ENCODE measurements at places on chromosomes 1 and 21.

DNA sequence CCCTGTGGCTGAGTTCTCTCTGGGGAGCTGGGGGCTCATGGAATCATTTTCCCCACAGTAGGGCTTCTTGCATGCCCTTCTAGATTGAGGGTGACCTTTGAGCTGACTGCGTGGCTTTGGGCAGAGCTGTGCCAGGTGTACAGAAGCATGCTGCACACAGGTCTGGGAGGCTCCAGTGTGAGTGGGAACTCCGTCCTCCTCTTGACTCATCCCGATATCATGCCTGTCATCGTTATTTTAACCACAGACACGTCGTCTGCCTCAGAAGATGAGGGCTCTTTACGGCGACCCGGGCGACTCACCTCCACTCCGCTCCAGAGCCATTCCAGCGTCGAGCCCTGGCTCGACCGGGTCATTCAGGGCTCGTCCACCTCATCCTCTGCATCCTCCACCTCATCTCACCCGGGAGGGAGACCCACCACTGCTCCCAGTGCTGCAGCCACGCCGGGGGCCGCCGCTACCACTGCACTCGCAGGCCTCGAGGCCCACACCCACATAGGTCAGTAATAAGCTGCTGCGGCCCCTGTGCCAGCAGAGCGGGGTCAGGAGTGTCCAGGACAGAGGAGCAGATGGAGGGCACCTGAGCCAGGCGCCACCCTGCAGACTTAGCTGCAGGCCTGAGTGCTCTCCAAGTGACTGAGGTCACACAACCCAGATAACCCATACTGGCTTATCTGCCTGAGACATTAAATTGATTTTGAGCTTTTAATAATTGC, 39.8 kb downstream of the DIP2A start:
- H3K27ac ChIP-seq, result peak overlapping the region; percentile 61
- DNase-seq, result no peak
- peaks cover 48% of the 10 kb centered on the region for H3K36me3 ChIP-seq
- H3K4me3 ChIP-seq, result no peak overlapping the region
- H3K27me3 ChIP-seq, result no peaks in the 10 kb centered on the region

- H3K4me1 ChIP-seq, result peaks cover 4% of the 10 kb centered on the region
- no peak overlapping the region for H3K27ac ChIP-seq
- H3K4me3 ChIP-seq, result no peak overlapping the region
- H3K27me3 ChIP-seq, result peaks cover 26% of the 10 kb centered on the region
- DNase-seq, result no peak
These were observed 37.8 kb upstream of the PSEN2 start for GRCh38 chr1:226832613-226833012.

GRCh38 chr21:41764558-41765419, 2.1 kb downstream of the RIPK4 start:
- no peaks in the 10 kb centered on the region for H3K36me3 ChIP-seq
- no peak overlapping the region for H3K27ac ChIP-seq
- peak overlapping the region; percentile 42 for H3K4me3 ChIP-seq
- peaks cover 30% of the 10 kb centered on the region for H3K4me1 ChIP-seq
- DNase-seq, result no peak

- peaks cover 49% of the 10 kb centered on the region for H3K36me3 ChIP-seq
These were observed 22.9 kb upstream of the DIP2A start for GRCh38 chr21:46435786-46436227.

- H3K27me3 ChIP-seq, result no peaks in the 10 kb centered on the region
- H3K36me3 ChIP-seq, result no peaks in the 10 kb centered on the region
- no peak overlapping the region for H3K4me3 ChIP-seq
- DNase-seq, result no peak
- no peak overlapping the region for H3K27ac ChIP-seq
These were observed 111.8 kb downstream of the POU2F1 start for GRCh38 chr1:167332503-167332902.

DNA sequence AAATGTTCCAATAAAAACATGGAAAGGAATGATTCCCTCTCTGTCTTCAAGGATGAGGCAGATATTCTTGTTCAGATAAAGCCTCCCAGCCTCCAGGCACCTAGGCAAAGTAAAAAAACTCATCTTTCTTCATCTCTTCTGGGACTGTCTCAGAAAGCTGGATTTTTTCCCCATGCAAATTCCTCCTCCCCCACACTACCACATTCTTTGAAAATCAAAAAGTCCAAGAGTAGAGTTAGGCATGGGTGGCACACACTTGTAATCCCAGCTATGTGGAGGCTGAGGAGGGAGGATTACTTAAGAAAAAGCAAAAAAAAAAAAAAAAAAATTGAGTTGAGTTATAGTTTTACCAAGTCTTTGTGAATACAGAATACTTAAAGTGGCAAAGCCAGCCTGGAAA, 82.8 kb downstream of the GLUL start:
- peaks cover 15% of the 10 kb centered on the region for H3K27me3 ChIP-seq
- H3K4me3 ChIP-seq, result no peak overlapping the region
- no peak overlapping the region for H3K27ac ChIP-seq
- H3K4me1 ChIP-seq, result no peaks in the 10 kb centered on the region
- peaks cover 10% of the 10 kb centered on the region for H3K36me3 ChIP-seq
- DNase-seq, result no peak

- peaks cover 11% of the 10 kb centered on the region for H3K36me3 ChIP-seq
- DNase-seq, result no peak
- H3K4me1 ChIP-seq, result peaks cover 11% of the 10 kb centered on the region
- no peak overlapping the region for H3K27ac ChIP-seq
- no peaks in the 10 kb centered on the region for H3K27me3 ChIP-seq
These were observed 101.7 kb downstream of the OLFML2B start for GRCh38 chr1:161921990-161922389.

GRCh38 chr1:36602184-36602583, 119.5 kb upstream of the CSF3R start:
- peaks cover 21% of the 10 kb centered on the region for H3K4me1 ChIP-seq
- H3K27ac ChIP-seq, result no peak overlapping the region
- no peak overlapping the region for H3K4me3 ChIP-seq
- H3K27me3 ChIP-seq, result peaks cover 30% of the 10 kb centered on the region
- no peaks in the 10 kb centered on the region for H3K36me3 ChIP-seq

DNA sequence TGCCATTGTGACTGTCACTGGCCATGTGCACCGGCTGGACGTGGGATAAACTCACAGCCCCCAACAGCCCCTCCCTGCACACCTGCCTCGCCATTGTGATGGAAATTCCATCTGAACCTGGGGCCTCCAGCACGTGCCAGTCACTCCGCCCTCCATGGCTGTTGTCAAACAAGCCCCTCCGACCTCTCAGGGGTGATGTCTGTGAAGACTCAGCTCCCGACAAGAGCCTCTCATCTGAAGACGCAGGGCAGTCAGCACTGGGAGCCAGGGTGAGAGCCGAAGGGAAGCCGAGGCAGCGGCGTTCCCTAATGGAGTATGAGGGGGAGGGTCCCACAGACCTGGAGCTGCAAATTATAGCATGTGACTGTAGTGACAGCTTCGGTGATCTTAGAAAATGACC, 1.4 kb upstream of the KRTAP10-2 start:
- H3K27me3 ChIP-seq, result peaks cover 34% of the 10 kb centered on the region
- no peak overlapping the region for H3K4me3 ChIP-seq
- DNase-seq, result no peak
- peaks cover 1% of the 10 kb centered on the region for H3K36me3 ChIP-seq

GRCh38 chr1:17957588-17958267, 149.9 kb upstream of the IGSF21 start:
- DNase-seq, result no peak
- no peak overlapping the region for H3K4me3 ChIP-seq
- no peaks in the 10 kb centered on the region for H3K36me3 ChIP-seq
- H3K4me1 ChIP-seq, result peaks cover 2% of the 10 kb centered on the region
- H3K27ac ChIP-seq, result no peak overlapping the region
- H3K27me3 ChIP-seq, result peaks cover 36% of the 10 kb centered on the region

DNA sequence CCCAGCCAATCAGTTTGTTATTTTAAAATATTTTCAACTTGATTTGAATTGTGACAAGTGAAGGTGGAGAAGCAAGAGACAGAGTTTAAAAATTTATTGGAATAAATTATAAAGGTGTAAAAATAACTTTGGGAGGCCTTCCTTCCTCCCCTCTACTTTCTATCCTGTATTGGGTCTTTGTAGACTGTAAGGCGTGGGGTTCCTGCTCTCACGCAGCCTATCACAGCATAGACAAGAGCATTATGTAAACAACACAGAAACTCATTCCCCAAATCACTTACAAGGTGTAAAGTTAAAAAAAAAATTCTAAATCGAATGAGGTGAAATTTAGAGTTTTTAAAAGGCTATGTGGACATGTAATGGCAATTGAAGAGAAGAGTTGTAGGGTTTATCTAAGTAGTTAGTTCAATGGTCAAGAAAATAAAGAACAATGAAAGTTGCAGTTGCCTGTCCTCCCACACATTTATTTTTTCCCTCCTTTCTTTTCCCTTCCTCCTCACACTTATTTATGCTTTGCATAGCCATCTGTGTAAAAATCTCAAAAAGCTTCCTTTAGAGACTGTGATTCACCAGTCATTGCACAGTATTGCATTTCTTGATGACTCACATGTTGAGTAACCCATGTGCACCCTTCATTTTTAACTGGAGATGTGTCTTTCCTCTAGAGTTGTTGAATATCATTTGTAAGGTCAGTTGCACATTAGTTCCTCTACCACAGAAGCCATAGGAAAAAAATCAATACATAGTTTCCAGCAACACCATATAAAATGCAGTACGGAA, 242.2 kb downstream of the PTPRC start:
- H3K36me3 ChIP-seq, result no peaks in the 10 kb centered on the region
- no peaks in the 10 kb centered on the region for H3K27me3 ChIP-seq
- no peak overlapping the region for H3K4me3 ChIP-seq
- H3K27ac ChIP-seq, result no peak overlapping the region
- DNase-seq, result no peak
- H3K4me1 ChIP-seq, result no peaks in the 10 kb centered on the region

DNA sequence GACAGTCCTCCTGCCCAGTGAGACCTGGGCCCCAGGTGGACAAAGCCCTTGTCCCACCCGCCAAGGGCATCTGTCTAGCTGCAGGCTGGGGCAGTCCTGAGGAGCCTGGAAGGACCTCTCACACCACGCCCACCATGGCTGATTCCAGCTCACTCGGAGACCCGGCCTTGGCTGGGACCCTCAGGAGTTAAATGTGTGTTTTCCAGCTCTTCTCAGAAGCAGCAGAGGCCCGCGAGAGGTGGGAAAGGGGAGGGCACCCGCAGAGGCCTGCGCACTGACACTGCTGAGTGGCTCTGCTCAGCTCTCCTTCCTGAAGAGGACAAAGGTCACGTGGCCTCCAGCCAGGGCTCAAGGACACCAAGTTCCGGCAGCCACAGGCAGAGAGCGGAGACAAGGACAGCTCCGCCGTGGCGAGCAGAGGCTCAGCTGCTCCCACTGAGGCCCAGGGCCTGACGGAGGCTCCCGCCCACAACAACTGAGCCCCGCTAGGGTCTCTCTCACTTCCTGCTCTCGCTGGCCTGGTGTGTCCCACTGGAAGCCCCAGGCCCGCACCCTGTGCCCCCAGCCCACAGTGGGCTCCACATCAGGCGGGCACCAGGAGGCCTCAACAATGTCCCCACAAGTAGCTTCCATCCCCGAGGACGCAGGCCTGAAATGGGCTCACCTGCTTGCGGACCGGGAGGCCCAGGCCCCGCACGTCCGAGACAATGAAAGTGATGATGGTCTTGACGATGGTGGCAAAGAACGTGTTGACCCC, 16.9 kb downstream of the SLC19A1 start:
- no peak for DNase-seq
- no peak overlapping the region for H3K4me3 ChIP-seq
- no peak overlapping the region for H3K27ac ChIP-seq
- H3K27me3 ChIP-seq, result no peaks in the 10 kb centered on the region
- peaks cover 3% of the 10 kb centered on the region for H3K36me3 ChIP-seq

GRCh38 chr1:107935396-107936064, 29.4 kb downstream of the VAV3 start:
- H3K36me3 ChIP-seq, result peaks cover 6% of the 10 kb centered on the region
- H3K27ac ChIP-seq, result peak overlapping the region; percentile 93
- H3K27me3 ChIP-seq, result no peaks in the 10 kb centered on the region
- DNase-seq, result no peak
- peaks cover 53% of the 10 kb centered on the region for H3K4me1 ChIP-seq

DNA sequence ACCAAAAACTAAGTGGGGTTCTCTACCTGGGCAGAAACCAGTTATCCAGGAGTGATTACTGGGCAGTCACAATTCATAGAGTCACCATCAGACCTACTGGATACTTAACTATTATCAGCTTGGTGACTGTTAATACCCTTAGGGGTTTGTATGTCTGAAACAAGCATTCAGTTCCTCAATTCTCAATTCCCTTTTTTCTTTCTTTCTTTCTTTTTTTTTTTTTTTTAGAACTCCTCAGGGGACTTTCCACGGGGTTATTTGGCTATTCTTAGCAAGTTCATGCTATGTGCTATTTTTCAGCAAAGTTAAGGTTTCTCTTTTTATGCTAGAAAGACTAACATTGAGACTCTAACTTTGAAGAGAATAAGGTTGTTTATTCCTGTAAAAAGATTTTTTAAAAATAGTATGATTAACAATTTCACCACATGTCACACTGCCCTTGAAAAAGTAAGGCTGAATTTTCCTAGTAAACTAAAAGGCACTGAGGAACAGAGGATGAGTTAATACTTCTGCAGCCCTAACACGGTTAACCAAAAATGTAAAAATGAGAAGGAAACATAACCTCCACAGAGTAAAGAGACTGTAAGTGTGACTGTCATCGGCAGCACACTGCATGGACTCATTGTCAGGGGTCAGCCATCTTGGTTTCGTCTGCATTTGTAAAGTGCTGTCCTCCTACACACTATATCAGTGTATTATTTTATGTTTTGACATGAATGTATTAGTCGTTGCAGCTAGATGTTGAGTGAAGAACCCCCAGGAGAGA, 310.2 kb downstream of the NTNG1 start:
- no peak overlapping the region for H3K27ac ChIP-seq
- no peaks in the 10 kb centered on the region for H3K4me1 ChIP-seq
- H3K27me3 ChIP-seq, result peaks cover 36% of the 10 kb centered on the region
- no peak for DNase-seq
- no peaks in the 10 kb centered on the region for H3K36me3 ChIP-seq

DNA sequence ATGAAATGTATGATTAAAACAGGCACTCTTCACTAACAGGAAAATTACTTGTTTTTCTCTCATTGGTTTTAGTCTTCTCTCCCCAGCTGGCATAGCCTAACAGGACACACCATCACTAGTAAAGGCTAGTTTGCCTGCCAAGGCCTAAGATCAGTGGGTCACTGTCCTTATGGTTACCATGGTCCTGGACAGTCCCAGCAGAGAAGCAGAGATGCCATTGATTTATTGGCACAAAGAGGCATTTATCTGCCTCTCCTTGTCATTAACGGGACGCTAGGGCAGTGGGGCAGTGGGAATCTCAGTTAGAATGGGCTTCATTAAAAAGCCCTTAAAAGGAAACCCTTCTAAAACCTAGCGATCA, 13.9 kb downstream of the CD247 start:
- peaks cover 92% of the 10 kb centered on the region for H3K4me1 ChIP-seq
- no peaks in the 10 kb centered on the region for H3K27me3 ChIP-seq
- H3K4me3 ChIP-seq, result peak overlapping the region; percentile 58
- H3K36me3 ChIP-seq, result peaks cover 85% of the 10 kb centered on the region
- H3K27ac ChIP-seq, result peak overlapping the region; percentile 86
- no peak for DNase-seq

GRCh38 chr1:46550751-46551231, 656 bp downstream of the KNCN start:
- peaks cover 24% of the 10 kb centered on the region for H3K4me1 ChIP-seq
- DNase-seq, result no peak
- H3K27me3 ChIP-seq, result peaks cover 14% of the 10 kb centered on the region

- H3K4me1 ChIP-seq, result peaks cover 17% of the 10 kb centered on the region
- no peak overlapping the region for H3K27ac ChIP-seq
- no peaks in the 10 kb centered on the region for H3K27me3 ChIP-seq
- no peaks in the 10 kb centered on the region for H3K36me3 ChIP-seq
These were observed 9.5 kb downstream of the ATP6V1G3 start for GRCh38 chr1:198530953-198531352.

All from effector memory CD8-positive, alpha-beta T cell (primary cell).